ENCODE measurements at places on chromosomes 11 and 22.

GRCh38 chr11:125171974-125172373 is 7.4 kb downstream of the PKNOX2 start:
- no peak for DNase-seq

GRCh38 chr22:19962909-19963806 is 21.5 kb upstream of the TXNRD2 start:
- no peak for DNase-seq

DNA sequence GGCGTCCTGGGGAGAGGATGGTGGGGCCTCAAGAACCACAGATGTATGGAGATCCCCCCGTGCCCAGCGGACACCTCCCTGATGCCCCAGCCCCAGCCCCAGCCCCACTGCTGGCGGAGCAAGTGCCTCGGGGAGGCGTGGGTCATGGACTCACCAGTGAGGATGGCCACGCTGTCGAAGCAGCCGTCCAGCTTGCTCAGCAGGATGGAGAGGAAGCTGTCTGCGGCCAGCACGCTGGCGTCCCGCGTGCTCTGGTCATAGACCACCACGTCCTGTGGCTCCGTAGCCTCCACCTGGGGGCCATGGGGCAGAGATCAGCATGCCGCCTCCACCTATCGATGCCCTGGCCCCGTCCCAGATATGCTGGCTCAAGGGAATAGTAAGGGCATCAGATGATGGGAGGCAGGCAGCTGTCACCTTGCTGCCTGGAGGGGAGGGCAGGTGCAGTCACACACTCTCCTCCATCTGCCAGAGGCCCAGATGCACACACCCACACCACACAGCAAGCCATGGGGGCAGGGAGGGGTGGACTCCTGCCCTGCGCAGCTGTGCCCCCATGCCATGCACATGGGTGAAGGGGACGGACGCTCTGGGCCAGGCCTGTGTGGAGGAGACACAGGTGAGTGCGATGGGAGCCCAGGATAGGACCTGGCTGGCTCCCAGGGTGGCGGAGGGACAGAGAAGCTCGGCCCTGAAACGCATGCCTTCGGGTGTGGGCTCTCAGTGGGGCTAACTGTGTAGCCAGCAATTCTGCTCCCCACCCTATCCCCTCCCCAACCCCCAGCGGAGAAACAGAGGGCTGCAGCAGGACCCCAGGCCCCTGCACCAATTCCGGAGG is 8.2 kb downstream of the DUSP8 start:
- no peak for DNase-seq

DNA sequence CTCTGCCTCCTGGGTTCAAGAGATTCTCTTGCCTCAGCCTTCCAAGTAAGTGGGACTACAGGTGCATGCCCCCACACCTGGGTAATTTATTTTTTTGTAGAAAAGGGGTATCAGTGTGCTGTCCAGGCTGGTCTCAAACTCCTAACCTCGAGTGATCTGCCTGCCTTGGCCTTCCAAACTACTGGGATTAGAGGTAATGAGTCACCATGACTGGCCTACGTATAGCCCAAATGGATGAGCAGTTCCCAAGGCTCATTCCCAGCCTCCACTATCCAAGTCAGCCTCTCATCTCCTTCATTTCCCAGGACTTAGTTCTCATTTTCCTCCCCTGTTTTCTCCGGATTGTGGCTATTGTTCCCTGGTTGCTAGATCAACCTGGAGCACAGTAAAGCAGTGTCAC is 5.6 kb downstream of the CCT8L2 start:
- no peak for DNase-seq

GRCh38 chr11:118572981-118573550 is 857 bp downstream of the ARCN1 start:
- peak; percentile 24 for DNase-seq

DNA sequence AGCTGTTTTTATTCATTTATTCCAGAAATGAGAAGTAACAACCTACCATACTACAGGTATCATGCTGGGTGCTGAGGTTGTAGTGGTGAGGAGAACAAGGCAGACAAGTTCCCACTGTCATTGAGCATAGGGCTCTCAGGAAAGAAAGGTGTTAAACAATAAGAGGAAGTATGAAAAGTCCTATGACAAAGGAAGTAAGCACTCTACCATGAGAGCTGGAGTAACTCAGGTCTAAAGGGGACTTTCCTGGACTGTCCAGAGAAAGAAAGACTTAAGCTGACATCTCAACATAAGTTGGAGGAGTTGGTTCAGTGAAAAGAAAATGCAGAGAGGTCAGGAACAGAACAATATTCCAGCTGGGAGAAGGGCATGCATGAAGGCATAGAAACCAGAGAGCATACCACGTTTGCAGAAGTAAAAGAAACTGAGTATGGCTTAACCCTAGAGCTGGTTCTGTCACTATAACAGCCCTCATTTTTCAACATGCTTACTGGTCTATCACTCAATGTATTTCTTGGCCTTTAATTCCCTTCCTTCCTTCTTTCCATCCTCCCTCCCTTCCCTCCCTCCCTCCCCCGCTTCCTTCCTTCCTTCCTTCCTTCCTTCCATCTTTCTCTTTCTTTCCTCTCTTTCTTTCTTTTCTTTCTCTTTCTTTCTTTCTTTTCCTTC is 137.8 kb upstream of the BDNF start:
- no peak for DNase-seq

- DNase-seq = no peak
These were observed 50.3 kb downstream of the TRIOBP start for GRCh38 chr22:37747080-37747714.

- peak; percentile 92 for DNase-seq
These were observed 39.3 kb upstream of the BSX start for GRCh38 chr11:123020968-123021367.

DNA sequence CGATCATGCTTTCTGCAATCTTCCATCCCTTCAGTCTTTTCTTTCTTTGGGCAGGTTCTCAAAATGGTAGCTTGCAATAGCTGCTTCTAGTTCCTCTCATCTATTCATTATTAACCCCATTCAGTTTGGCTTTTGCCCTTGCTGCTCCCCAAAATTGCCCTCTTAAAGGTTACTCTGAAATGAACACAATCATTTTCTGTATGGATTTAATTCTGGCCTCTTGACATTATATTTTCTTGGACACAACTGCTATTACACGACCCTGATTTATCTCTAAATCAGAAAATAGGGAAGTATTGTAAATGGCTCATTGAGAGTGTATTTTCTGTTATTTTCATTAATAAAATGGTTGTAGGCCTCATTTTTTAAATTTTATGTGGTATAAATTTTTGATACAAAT is at the start of gene ANGPTL5:
ANGPTL5 (minus strand) TSS at position 101 of the 400 bp plus-strand sequence. CDS start 8,613 bp downstream, outside the sequence.
- no peak for DNase-seq

DNA sequence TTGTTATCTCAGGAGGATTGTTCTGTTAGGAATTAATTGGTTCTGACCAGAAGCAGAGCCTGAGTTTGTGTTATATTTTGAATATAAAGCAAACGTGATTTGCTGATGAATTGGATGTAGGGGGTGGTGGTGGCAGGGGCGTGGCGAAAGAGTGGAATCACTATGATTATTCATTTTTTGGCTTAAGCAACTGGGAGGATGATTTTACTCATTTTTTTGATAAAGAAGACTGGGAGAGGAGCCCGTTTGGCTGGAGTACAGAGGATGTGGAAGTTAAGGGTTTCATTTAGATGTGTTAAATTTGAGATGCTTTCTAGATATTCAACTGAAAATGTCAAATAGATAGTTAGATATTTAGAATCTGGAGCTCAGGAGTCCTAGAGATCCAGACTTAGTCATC is 83.4 kb upstream of the MYO18B start:
- no peak for DNase-seq

DNA sequence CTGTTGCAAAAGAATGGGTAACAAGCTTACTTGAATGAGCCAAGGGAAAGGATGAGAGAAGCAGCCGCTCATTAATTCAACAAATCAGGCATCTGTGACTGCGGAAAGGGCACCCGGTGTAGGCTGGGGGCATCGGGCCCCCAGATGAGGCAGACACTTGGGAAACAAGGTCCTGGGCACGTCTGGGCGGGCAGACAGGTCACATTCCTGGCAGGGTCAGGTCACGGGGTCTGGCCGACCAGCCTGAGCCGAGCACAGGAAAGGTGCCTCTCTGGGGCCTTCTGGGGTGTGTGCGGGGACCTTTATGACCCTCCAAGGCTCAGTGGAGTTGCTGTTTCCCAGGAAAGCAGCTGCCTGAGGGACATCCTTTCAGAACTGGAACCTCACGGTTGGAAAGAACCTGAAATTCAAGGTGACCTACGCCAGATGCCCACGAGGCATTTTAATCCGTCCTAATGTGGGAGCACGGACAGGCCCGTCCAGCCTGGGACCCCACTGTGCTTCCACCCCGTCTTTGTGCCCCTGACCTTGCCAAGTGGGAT is 57.1 kb downstream of the ST14 start:
- DNase-seq = no peak

GRCh38 chr11:118172356-118172755 is 4.1 kb downstream of the SCN2B start:
- no peak for DNase-seq

DNA sequence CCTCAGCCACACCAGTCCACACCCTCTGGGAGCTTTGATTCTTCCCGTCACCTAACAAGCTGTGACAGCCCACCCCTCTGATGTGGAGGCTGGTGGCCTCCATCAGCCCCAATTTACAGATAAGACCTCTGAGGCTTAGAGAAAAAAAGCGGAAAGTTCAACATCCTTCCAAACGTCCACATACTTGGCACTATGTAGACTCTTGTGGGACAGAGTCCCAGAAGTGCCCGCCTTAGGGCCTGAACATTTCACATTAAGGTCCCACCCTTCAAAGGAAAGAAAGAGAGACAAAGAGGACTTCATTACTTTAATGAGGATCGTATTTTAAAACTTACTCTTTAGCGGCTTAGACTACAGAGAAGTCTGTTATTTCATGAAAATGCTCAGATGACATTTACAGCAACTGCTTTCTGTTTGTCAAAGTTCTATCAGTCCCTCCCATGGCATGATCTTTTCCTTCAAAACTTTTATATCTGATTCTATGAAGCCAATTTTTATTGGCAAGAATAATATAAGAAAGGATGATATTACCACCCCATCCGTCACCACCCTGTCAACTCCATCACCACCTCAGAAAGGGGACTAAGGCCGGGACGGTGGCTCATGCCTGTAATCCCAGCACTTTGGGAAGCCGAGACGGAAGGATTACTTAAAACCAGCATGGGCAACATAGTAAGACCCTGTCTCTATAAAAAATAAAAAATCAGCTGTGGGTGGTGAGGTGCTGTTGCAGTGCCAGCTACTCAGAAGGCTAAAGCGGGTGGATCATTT is 15.7 kb upstream of the SCGB1A1 start:
- no peak for DNase-seq

DNA sequence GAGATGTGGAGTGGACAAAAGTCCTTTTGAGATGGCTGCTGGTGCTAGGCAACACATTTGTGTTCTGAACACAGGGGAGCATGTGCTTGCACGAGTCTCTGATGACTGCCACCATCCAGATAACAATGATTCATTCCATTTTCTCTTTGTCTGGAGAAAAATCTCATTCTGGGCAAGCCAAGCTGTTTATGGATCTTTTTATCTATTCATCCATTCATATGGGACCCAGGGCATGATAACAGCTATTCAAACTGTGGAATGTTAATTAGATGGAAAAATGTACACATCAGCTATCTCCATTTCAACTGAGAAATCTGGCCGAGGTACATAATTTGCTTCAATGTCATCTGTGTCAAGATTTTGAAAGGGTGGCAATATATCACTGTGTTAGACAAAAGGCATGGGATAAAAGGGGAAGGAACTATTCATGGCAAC is 117.5 kb upstream of the ZBED5 start:
- DNase-seq = no peak

- no peak for DNase-seq
These were observed 11.1 kb downstream of the SIPA1 start for GRCh38 chr11:65648997-65649493.

GRCh38 chr11:119006656-119007055 is 8.7 kb downstream of the CENATAC start:
- DNase-seq = no peak

GRCh38 chr11:45093761-45094455 is 52.5 kb upstream of the PRDM11 start:
- DNase-seq = no peak

GRCh38 chr11:31725176-31725575 is 85.9 kb downstream of the PAX6 start:
- no peak for DNase-seq

GRCh38 chr11:79702303-79702702 is 261.5 kb upstream of the TENM4 start:
- DNase-seq = no peak

DNA sequence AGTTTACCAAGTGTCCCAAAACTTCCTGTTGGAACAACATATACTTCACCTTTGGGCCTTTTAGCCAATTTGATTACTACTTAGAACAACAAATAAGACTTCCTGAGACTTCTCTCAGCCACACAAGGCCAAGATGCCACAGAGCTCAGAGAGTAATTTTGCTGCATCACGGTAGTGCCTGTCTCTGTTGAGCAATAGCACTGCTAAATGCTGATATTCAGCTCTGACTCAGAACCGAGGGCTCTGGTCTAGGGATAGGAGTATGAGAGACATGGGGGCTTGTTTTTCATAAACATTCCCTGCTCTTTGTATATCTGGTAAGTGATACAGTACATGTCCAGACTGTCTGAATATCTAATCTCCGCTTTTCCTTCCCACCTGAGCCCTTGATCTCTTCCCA is 260.4 kb upstream of the ARHGAP20 start:
- DNase-seq = no peak

Measured in Kasumi-1 (cell line).